ENCODE measurements at places on chromosomes 1 and 21.

- no peak for DNase-seq
Measured at GRCh38 chr1:51238034-51238403, 1.9 kb downstream of the RNF11 start.

DNA sequence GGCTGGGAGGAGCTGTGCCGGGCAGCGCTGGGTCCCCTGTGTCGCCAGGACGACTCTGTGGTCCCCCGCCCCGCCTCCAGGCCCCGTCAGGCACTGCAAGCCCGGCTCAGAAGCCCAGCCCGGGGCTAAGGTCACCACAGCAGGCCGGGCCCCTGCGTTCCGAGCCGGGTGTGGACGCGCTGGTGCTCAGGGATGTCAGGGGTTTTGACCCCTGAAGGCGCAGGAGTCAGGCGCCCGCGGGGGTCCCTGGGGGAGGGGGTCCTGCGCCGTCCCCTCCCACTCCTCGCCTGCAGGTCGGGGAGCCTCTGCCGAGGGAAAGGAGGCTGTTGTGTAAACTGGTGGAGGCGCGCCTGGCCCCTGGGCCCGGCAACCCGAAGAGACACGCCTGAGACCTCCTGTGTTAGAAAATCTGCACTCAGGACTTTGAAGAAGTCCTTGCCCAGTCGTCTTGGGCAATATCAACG lies 23.7 kb upstream of the TMEM54 start:
- DNase-seq: no peak

GRCh38 chr1:201359873-201360210 lies 17.6 kb downstream of the TNNT2 start:
- no peak for DNase-seq

DNA sequence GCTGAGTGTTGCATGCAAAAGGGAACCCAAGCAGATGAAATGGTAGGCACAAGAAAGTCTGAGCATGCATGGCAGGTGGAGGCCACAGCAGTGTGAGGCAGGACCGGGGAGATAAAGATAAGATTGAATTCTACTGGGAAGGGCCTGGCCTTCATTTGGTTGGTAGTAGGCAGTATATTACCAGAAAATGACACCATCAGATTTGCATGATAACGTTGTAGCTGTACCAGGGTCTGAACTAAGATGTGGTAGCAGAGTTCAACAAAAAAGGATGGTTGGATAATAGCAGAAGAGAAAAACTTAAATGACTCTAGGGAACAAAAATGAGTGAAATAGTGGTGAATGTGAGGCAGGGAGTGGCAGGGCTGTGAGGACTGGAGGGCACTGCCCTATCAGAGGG lies 75.6 kb upstream of the DNAJC6 start:
- DNase-seq: no peak

- no peak for DNase-seq
Measured at GRCh38 chr1:235017191-235017590, 111.4 kb downstream of the TOMM20 start.

GRCh38 chr1:223521150-223521549 lies 127.9 kb downstream of the CCDC185 start:
- no peak for DNase-seq

Data from vagina (tissue), 2 donors.